Activated CD8-positive, alpha-beta T cell treated with anti-CD3 and anti-CD28 coated beads, Interleukin-2, amount 10 ng/mL, durations not matched to agents 7 days and 5 days (primary cell): ENCODE measurements at places on chromosomes 5 and 9. TPM values are rescaled to one million over a fixed set of nuclear protein-coding genes. Genes with fewer than 3 reads are reported as not detected.
A peak's percentile ranks its signal among the peaks of the same experiment; 100 is the strongest.

DNA sequence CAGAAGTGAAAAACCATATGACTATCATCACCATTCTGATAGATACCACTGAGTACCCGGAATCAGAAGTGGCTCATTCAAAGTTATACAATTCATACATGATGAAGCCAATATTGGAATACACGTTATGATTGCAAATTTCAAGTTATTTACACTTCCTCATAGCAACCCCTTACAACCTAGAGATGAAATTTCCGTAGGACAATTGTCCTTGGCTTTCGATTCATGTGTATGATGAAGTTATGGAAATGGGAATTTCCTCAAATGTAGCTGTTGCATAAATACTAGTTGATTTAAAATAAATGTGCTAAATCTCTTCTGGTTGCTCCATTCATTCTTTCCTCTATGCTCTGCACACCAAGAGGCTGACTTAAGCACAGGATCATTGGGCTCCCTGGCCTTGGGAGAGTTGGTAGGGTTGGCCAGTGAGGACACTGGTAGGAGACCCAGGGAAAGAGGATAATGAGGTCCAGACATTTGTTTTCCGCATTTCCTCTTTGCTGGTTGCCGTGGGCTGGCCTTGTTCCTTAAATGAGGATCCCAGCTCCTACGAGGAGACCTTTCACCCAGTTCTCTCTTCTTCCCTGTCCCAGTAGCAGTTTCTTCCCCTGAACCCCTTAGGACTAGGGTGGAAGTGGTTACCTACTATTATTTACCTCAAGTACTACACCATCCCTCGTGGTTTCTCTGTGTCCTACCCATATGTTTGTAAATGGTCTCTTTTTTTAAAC, 90.3 kb downstream of the ZNF474 start:
- DNase-seq = no peak

DNA sequence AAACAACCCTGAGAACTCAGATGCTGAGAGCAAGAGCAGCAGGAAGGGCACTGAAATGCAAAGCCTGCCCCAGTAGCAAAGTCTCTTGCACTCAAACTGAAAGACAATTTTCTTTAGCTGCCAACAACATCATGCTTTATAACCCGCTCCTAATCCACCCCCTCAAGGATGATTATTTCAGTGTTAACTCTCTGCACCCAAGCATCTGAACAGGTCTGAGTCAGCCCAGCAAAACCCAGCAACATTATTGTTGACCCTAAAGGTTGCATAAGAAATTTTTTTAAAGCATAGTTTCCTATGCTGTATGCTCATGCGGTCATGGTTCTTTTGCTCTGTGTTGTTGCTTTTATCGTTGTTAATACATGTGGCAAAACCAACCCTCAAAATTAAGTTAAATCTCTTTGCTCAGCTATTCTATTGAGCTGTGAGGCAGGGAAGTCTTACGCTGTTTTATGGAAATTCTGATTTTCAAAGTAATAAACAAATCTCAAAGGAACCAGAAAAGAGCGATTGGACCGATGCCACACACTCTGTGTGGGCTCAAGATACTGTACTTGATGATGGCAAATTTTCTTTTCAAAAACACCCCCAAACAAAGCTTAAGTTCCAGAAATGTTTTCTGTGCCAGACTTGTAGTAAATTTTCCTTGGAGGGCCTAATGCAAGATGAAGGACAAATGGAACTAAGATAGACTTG, 440.6 kb upstream of the MPDZ start:
- no peak for DNase-seq

DNA sequence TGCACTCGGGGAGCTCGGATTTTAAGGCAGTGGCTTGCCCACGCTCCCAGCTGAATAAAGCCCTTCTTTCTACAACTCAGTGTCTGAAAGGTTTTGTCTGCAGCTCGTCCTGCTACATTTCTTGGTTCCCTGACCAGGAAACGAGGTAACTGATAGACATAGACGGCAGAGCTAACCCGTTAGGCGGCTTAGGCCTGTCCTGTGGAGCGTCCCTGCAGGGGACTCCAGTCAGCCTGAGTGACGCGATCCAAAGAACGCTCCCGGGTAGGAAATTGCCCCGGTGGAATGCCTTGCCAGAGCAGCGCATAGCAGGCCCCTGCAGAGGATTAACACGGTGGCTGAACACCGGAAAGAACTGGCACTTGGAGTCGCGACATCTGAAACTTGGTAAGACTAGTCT, 1.8 kb upstream of the SELENOP start:
- no peak for DNase-seq

DNA sequence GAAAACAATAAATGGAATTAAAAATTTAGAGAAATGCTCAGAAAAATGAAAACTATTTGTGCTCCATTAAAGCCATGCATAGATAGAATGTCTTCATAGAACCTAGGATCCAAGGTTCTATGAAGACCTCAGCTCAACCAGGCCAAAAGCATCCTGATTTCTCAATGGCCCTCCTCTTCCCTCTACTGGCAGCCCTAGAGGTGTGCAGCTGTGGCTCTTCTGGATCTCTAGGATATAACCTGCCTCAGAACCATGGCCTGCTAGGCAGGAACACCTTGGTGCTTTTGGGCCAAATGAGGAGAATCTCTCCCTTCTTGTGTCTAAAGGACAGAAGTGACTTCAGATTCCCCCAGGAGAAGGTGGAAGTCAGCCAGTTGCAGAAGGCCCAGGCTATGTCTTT, 15.1 kb downstream of the IFNA1 start:
- peak; percentile 32 for DNase-seq

DNA sequence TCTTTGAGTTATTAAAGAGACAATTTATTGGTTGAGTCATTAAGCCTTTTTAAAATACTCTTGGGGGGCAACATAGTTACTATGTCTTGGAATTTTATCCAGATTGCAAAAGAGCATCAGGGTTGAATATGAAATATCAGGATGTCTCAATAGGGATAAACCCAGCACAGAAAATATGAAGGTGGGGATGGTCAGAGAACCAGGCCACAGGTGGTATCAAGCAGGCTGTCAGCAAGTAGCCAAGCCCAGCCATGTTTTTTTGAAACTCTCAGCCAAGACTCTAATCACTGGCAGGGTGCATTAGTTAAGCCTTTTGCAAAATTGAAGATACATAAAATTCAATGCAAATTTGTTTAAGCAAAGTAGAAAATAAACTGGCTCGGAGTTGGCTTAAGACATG, 468.9 kb downstream of the DTWD2 start:
- no peak for DNase-seq

DNA sequence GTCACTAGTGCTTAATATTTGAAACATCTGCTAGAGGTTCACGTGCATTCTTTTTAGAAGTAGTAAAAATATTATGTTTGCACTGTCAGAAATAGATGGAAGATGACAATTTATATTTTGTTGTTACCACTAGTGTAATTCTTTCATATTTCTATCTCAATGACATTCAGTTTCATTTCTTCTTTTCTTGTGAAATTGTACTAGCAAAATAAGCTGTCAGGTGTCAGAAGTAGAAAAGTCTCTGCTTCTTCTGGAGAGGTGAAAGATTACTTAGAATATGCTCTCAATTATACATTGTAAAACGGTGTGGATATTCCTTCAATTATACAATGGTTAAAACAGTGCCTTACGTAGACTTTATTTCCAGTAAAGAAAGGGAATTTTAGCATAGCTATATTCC, 395.4 kb downstream of the CSNK1G3 start:
- no peak for DNase-seq

DNA sequence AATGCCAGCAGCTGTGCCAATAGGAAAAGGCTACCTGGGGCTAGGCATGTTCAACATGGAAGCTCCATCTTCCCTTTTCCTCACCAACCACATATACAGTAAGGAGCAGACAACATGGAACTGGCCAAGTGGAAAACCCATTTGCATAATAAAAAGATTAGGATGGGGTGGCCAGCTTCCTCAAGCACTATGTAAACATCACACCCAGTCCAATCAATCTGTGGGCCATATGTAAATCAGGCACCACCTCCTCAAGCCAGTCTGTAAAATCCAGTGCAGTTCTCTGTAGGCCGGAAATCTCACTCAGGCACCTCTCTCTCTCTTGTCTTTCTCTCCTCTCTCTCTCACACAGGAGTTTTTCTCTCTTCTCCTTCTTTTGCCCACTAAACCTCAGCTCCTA, 360.2 kb upstream of the GRIA1 start:
- no peak for DNase-seq

DNA sequence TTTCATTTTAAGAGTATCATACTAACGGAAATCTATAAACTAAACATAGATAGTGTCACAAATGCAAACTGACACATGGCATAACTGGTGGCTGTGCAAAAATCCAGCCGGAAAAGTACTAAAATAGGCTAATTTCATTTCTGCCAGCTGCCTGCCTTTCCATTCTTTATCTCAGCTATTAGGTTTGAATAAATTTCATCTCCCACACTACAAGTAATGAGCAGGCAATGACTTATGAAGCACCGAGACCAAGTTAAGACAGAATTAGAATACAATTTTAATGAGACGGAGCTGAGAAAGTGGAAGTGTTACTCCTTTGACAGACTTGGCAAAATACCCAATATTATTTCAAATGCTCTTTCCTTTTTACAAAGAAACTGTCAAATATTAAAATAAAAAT, 258.8 kb upstream of the ZNF608 start:
- no peak for DNase-seq

GRCh38 chr9:33044677-33045282, 19.7 kb downstream of the DNAJA1 start:
- no peak for DNase-seq

- DNase-seq = no peak
These were observed 46.2 kb downstream of the FRMD3 start for GRCh38 chr9:83491995-83492394.

DNA sequence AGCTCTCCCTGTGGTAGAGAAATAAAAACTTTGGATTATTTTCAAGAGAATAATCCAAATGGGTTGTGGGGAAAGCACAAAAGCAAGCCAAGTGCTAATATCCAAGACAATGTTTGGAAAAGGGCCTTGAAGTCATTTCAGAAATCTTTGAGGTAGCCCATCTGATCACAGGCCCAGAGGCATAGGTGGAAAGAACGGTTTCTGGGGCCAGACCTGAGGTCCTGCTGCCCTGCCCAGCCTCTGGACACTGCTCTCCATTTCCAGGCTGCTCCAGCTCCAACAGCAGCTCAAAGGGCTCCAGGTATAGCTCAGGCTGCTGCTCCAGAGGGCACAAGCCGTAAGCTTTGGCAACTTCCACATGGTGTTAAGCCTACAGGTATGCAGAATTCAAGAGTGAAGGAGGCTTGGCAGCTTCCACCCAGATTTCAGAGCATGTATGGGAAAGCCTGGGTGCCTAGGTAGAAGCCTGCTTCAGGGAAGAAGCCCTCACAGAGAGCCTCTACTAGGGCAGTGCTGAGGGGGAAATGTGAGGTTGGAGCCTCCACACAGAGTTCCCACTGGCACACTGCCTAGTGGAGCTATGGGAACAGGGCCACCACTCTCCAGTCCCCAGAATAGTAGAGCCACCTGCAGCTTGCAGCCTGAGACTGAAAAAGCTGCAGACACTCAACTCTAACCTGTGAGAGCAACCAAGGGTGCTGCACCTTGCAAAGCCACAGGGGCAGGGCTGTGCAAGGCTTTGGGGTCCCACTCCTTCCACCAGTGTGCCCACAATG, 133.1 kb downstream of the PIK3R1 start:
- DNase-seq = no peak

DNA sequence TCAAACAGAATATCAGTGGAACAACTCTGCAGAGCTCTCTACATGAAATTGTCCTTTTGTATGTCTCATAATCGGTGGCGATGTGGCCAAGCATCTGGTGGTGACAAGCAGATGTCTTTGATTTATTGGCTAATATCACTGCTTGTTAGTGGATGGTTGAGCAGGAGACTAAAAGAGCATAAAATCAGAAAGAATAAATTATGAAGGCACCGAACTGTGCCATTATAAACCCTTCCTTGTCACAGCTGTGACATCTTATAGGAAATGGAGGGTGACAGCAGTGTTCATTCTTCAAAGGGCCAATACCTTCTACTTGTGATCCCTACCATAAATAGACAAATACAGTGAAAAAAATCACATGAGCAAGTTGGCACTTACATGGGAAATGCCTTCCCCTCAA, 1404.3 kb downstream of the MAT2B start:
- DNase-seq = no peak

GRCh38 chr9:72623156-72623555, 101.7 kb downstream of the TMC1 start:
- no peak for DNase-seq

DNA sequence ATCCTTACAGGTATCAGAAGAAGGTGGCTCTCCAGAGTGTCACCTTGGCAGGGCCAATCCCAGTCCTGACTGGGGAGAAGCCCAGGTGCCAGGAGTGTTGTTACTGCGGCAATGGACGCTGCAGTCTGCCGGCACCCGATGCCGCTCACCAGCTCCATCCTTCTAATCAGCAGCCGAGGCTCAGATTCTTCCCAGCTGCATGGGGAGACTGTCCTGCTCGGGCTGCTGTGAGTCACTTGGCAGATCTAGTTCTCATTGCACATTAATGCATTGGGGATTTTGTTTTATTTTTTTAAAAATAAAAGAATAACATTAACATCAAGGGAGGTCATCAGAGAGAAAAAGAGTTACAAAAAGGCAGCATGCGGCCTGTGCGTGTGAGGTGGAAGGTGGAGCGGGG, 115.8 kb downstream of the MTX3 start:
- no peak for DNase-seq

GRCh38 chr5:146706321-146706972, 172.1 kb downstream of the PPP2R2B start:
- no peak for DNase-seq

DNA sequence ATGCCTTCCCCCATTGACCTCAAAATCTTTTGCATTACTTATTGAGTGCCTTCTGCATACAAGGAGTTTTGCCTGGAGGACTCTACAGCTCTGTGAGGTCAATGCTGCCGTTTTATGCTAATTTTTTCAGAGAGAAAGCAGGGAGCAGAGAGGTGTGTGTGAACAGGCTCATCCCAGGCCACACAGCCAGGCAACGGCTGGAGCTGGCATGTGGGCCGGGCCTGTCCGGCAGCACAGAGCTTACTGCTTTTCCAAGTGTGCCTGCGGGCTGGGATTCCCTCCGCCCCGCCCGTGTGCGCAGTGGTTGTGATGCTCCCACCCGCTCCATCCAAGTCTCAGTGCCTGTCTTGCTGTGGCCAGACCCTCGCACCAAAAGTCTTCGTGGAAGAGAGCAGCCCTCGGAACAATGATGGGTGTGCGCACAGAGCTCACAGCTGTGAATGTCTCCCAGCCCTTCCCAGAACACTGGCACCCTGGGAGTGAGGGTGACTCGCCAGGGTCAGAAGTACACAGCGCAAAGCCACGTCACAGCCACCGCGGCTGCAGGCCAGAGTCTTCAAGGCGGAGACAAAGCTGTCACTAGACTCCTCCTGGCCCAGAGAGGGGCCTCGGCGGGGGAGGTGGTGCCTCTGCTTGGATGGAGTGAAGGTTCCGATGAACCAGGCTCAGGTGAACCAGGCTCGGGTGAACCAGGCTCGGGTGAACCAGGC, 82.8 kb downstream of the COL5A1 start:
- no peak for DNase-seq

Gene DCAF10
- 21.2 TPM for total RNA-seq

Gene TNFSF15
- total RNA-seq = 1.1 TPM

Gene IL3
- total RNA-seq = not detected

Gene PGM5
- total RNA-seq = not detected

Gene TLR4
- total RNA-seq = 0.16 TPM

Gene STOM
- 50.7 TPM for total RNA-seq

Gene PCDHGB2
- 0.13 TPM for total RNA-seq
